Erythroblast (primary cell): ENCODE measurements at places on chromosomes 12 and 14.

- no peak for DNase-seq
Measured at GRCh38 chr14:99512110-99512449, 30.9 kb downstream of the CCNK start.

- no peak for DNase-seq
Measured at GRCh38 chr12:14643251-14643650, 53.1 kb downstream of the GUCY2C start.

- no peak for DNase-seq
Measured at GRCh38 chr12:68319988-68320623, 12.1 kb downstream of the MDM1 start.

DNA sequence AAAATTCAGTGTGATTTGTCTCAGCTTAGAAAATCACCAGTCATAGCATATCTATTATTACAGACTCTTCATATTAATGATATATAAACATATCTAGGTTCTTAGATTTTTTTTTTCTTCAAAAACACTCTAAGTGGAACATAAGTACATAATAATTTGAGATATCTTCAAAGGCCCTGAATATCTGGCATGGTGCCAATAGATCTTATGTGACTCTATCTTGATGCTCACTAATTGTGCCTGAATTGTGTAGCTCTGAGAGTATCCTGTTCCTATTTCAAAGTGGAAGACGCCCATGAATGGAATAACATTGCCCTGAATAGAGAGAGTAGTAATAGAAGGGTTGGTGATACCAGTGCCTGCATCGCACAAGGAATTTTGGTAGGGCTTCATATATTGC is 1312.7 kb upstream of the USP15 start:
- no peak for DNase-seq

DNA sequence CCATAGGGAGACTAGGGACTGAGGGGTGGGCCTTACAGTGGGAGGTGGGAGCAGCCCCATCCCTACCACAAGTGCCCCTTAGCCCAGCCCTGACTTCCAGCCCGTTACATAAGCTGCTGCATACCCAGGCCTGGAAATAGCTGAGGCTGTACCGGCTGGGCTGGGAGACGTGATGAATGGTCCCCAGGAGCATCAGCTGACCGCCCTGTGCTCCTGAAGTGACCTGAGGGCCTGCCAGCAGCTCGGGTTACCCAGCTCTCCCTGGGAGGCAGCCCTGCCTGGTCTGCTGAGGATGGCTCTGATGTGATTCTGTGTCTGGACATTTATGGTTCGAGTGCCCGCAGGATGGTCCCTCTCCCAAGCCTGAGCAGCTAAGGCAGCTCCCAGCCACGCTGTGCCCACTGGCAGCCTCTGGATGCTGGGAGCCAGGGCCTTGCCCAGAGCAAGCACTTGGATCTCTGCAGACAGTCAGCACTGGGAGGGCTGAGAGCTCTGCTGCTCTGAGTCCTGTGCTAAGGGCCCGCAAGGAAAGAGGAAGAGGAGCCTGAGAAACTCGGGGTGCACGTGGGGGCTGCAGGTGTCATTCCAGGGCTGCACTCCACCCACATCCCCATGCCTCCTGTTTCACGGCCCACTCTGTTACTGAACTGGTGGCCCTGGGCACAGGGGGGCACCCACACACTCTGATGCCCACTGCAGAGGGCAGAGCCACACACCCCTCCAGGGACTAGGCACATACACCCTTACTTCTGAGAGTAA is 20.5 kb downstream of the TAMALIN start:
- DNase-seq, result no peak

GRCh38 chr14:96802963-96803362 is 5.8 kb downstream of the VRK1 start:
- DNase-seq, result peak; percentile 92

GRCh38 chr12:113659416-113659815 is 187.7 kb upstream of the LHX5 start:
- DNase-seq, result no peak

DNA sequence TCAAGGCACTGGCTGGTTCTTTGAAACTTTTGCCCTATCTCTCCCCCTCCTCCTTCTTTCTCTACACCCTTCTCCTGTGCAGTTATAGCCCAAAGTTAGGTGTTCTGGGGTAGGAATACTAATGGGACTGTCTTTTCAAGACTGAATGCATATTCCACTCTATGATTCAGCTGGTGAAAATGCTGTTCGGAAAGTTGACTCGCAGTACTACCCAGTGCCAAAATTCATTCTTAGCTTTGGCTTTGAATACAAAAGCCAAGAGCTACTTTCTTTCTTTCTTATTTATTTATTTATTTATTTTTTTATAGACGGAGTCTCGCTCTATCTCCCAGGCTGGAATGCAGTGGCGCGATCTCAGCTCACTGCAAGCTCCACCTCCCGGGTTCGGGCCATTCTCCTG is 249.2 kb downstream of the ETNK1 start:
- no peak for DNase-seq

- DNase-seq, result no peak
Measured at GRCh38 chr14:36006623-36007022, 169.9 kb downstream of the PTCSC3 start.

DNA sequence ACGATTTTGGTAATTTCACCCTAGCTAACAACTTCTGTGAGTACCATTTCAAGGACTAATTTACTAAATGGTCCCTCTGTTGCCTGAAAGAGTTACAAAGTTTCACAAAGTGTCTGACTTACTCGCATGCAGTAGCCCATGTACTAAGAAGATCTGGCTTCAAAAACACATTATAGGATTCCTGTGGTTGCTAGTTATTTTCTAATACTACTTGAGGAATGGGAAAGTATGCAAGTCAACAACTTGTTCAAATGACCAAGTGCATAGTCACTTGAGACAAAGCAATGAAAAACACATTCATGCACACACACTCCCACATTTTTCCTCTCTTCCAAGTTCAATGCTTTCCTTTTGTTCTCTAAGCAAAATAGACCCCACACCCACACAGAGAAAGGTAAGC is 219.7 kb upstream of the TMPO start:
- DNase-seq, result no peak

GRCh38 chr14:100062590-100062989 is 2.6 kb upstream of the EVL start:
- peak; percentile 46 for DNase-seq

DNA sequence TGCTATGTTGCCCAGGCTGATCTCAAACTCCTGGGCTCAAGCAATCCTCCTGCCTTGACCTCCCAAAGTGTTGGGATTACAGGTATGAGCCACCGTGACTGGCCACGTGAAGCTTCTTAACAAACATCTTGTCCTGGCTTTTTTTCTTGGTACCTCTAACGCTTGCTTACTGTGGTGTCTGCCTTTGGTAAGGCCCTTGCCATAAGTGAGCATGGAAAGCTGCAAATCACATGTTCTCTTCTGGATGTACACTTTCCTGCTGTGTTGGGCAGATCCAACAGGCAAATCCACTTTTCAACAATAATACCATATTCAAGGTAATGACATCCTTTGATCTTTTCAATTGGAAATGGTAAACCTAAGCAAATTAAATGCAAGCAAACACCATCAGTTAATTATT is 54.6 kb downstream of the ARF6 start:
- DNase-seq, result no peak

- DNase-seq, result no peak
Measured at GRCh38 chr14:29278301-29279263, 512.0 kb downstream of the FOXG1 start.

DNA sequence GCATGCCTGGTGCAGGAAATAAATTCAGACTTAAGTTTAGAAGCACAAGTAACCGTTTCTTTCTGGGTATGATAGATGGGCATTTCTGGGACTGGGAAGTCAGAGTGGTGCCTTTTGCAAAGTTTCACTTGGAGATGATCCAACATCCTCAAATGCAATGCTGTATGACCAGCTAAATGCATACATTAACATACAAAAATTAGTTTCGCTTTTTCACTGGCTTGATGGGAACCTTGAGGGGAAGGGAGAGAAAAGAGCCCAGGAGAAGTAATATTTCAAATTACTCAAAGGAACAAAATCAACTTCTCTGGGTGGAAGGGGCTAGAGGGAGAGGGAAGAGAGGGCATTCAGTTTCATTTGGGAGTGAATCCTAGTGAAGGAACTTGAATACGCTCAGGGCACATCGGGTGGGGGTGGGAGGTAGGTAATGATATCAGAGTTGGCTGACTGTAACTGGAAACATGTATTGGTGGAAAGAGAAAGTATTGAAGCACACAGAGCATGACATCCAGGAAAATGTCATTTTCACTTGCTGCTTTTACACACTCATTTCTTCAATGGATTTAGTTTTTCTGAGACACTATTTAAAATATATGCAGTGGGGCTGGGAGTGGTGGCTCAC is 175.5 kb downstream of the PTPRO start:
- DNase-seq, result no peak

GRCh38 chr14:105273062-105273461 is 24.7 kb downstream of the BTBD6 start:
- no peak for DNase-seq

DNA sequence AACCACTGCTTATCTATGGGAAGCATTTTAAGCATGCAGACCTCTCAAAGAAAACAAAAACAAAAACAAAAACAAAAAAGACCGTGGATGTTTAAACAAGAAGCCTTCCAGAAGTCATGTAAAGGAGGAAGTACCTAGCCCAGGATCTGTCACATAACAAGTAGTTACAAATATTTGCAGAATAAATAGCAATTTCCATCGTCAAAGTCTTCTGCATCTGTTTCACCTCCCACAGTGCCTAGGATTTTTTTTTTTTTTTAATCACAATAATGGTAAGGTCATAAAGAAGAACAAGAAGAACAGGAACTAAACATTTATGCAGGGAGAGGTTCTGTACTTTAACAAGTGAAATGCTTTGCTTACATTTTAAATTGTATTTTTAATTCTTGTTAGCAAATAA is 2.4 kb upstream of the STXBP6 start:
- DNase-seq, result no peak

- DNase-seq, result no peak
Measured at GRCh38 chr12:9132008-9132535, 16.4 kb upstream of the A2M start.

GRCh38 chr14:51285120-51285519 is 45.1 kb downstream of the TMX1 start:
- DNase-seq, result no peak

GRCh38 chr12:3717283-3717898 is 35.5 kb downstream of the CRACR2A start:
- no peak for DNase-seq

DNA sequence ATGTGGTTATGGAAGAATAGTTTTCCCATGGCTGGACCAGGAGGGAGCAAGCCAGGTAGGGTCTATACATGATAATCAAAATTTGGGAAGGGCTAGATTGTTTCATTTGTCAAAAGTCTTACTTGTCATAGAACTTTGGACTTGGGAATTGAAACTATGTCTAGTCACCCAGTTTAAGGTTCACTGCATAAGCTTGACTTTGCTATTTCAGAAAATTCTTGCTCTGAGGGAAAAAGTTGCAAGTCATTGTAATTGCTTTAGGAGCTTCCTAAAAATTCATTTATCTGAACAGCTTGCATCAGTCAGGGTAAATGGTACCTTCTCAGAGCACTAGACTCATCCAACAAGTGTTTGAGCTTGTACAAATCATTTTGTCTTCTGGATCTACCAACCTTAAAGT is 1194.7 kb downstream of the GALC start:
- no peak for DNase-seq

GRCh38 chr14:21539189-21539940 is 13.2 kb upstream of the SALL2 start:
- DNase-seq, result no peak

GRCh38 chr12:70252832-70253231 is 9.6 kb downstream of the CNOT2 start:
- no peak for DNase-seq

- no peak for DNase-seq
Measured at GRCh38 chr14:34069854-34070582, 119.1 kb upstream of the EGLN3 start.

DNA sequence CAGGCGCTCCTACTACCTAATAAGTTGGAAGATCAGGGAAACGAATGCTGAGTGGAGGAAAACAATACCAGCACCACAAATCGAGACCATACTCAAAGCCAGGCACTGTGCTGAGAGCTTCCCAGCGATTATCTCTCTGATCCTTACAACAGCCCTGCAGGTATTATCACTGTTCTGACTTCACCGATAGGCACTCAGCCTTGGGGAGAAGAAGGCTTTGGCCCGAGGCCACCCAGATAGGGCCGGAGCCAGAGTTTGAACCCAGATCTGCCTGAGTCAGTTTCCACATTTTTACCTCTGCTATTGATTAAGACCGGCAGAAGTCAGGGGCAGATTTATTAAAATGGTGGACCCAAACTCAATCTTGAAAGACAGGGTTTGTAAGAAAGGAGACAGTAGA is 4.9 kb downstream of the SVOP start:
- DNase-seq, result no peak

DNA sequence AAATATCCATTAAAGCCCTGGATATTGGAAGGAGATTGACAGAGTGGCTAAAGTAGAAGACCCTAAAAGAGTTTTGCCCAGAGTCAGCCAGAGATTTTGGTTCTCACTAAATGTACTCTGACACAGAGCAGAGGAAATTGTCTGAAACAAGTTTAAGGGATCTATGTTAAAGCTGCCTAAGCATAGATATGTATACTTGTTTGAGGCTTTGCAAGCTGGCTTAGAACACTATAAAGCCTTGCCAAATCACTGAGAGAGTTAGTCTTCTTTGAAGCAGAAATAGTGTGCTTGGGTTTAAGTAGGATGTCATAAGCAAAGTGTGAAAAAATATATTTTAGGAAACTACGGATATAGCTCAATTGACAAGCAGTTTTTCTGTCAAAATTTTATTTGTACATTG is 653.5 kb downstream of the FSCB start:
- no peak for DNase-seq

DNA sequence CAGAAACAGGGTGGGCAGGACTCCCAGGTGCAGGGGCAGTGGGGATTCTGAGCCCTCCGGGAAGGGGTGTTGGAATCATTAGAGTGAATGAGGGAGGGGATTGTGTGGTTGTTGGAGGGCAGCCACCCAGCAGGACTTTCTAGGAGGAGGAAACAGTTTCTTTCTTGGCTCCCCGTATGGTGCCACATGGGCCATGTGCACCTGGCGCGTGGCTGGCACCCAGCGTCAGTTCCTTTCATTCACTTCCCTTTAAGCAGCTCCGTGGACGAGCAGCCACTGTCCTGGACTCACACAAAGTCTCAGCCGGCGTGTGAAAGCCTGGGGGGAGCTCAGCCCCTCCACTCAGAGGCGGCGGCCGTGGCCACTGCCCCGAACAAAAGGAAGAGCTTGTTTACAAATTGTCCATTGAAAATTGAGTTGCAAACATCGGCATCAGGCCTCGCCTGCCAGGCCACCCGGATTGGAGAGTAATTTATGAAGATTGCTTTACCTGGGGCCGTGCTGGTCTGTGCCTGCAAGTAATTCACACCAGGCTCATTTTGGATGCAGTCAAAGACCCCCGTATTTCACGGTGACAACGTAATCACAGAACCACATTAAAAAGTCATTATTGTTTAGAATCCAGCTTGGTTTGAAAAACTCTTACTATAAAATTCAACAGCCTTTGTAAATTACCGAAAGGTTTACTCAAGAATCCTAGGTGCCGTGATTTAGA is 101.7 kb upstream of the C14orf180 start:
- DNase-seq, result no peak
